ENCODE measurements at places on chromosomes 1 and 21. TPM values are rescaled to one million over a fixed set of nuclear protein-coding genes. Genes with fewer than 3 reads are reported as not detected.

LAMC1 gene
- total RNA-seq = 289 TPM

ATP13A2 gene
- total RNA-seq = 8.9 TPM

DENND2D gene
- total RNA-seq = 3.7 TPM

TNFRSF9 gene
- under 0.01 TPM for total RNA-seq

TDRD10 gene
- 1.0 TPM for total RNA-seq

IL22RA1 gene
- total RNA-seq = not detected

RAB42 gene
- total RNA-seq = 5.7 TPM

GBP2 gene
- total RNA-seq = 1.6 TPM

BRDT gene
- not detected for total RNA-seq

ZNF496 gene
- total RNA-seq = 14.6 TPM

CD1B gene
- not detected for total RNA-seq

LIN28A gene
- not detected for total RNA-seq

LCE1B gene
- total RNA-seq = not detected

ACOT11 gene
- 4.7 TPM for total RNA-seq

COL24A1 gene
- total RNA-seq = 3.7 TPM

FAM167B gene
- 1.6 TPM for total RNA-seq

KCNC4 gene
- total RNA-seq = 1.6 TPM

PRR9 gene
- not detected for total RNA-seq

LENEP gene
- total RNA-seq = not detected

CD1E gene
- total RNA-seq = 0.52 TPM

SLC45A3 gene
- 2.1 TPM for total RNA-seq

TMEM61 gene
- total RNA-seq = not detected

PDC gene
- total RNA-seq = not detected

RPE65 gene
- total RNA-seq = not detected

S1PR1 gene
- 21.9 TPM for total RNA-seq

BMP8A gene
- under 0.01 TPM for total RNA-seq

FABP3 gene
- total RNA-seq = 201 TPM

ADORA1 gene
- total RNA-seq = 2.1 TPM

BLACAT1 gene
- not detected for total RNA-seq

C4BPA gene
- total RNA-seq = 0.52 TPM

KCNJ9 gene
- total RNA-seq = not detected

KLHL21 gene
- 27.1 TPM for total RNA-seq

CERS2 gene
- 44.4 TPM for total RNA-seq

RIMS3 gene
- total RNA-seq = 0.52 TPM

RGS8 gene
- total RNA-seq = not detected

KCNT2 gene
- 8.9 TPM for total RNA-seq

SPRR2F gene
- not detected for total RNA-seq

ARHGAP30 gene
- total RNA-seq = 4.2 TPM

NCF2 gene
- total RNA-seq = 8.9 TPM

FCRL6 gene
- total RNA-seq = not detected

FALEC gene
- not detected for total RNA-seq

KLHDC8A gene
- total RNA-seq = 0.52 TPM

RCAN1 gene
- total RNA-seq = 33.4 TPM

PRAMEF20 gene
- total RNA-seq = not detected

PEX19 gene
- 30.3 TPM for total RNA-seq

THEM4 gene
- total RNA-seq = 8.4 TPM

PLA2G5 gene
- 0.52 TPM for total RNA-seq

KIRREL1 gene
- total RNA-seq = 23.5 TPM

KIF17 gene
- total RNA-seq = 3.7 TPM

NTNG1 gene
- total RNA-seq = 8.4 TPM

VASH2 gene
- 11.5 TPM for total RNA-seq
